ENCODE measurements at places on chromosomes 1 and 21. TPM values are rescaled to one million over a fixed set of nuclear protein-coding genes. Genes with fewer than 3 reads are reported as not detected.

DNA sequence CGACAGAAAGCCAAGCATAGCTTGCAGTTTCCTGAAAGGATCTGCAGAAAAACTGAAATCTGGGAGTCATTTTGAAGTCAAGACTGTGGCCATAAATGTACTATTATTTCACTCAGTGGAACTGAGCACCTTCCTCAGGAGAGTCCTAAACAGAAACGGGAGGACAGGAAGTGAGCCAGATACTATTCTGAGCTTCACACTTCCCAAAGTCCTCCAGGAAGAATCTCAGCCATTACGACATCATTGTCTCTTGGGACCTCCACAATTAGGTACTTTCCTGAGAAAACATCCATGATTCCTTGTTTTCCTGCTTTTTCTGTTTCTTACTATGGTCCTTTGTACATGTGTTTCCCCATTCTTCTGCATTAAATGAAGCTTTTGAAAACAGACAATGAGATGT is 299.2 kb upstream of the USP25 start:
- no peak overlapping the region for H3K27ac ChIP-seq
- DNase-seq, result no peak
- H3K4me1 ChIP-seq, result no peaks in the 10 kb centered on the region
- H3K4me3 ChIP-seq, result no peak overlapping the region

A3GALT2 gene
- total RNA-seq, result not detected

DNA sequence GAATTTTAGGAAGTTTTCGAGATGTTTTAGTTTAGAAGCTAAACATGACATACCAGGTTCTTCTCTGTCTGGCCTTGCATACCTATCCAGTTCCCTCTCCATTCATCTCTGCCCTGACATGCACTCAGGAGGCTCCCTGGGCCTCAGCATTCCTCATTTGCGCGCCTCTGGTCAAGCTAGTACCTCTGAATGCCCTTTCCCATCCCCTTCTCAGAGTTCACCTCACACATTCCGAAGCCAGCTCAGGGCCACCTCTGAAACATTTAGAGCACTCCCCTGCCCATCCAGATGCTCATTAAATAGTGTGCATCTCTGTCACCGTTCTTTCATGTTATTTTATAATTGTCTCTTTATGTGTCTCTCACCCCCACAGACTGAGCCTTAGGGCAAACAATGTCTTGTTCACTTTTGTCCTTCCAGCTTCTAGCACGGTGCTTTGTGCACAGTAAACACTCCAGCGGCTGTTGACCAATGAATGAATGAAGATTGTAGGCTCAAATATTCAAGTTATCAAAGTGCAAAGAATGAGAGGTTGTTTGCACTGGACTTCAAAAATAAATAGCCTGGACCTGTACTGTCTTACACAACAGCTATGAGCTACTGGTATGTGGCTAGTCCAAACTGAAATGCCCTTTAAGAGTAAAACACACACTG is 1.2 kb upstream of the DHCR24 start:
- DNase-seq, result no peak
- no peak overlapping the region for H3K4me3 ChIP-seq
- no peak overlapping the region for H3K27ac ChIP-seq
- H3K36me3 ChIP-seq, result peaks cover 4% of the 10 kb centered on the region

AKR7A3 gene
- total RNA-seq, result 0.33 TPM

CNST gene
- 20.0 TPM for total RNA-seq

Data from fibroblast of lung (primary cell).